ENCODE measurements at places on chromosomes 16 and 17. TPM values are rescaled to one million over a fixed set of nuclear protein-coding genes. Genes with fewer than 3 reads are reported as not detected.

The TMC8 gene
- 5.3 TPM for total RNA-seq

The CASKIN2 gene
- total RNA-seq = 40.1 TPM

The SALL1 gene
- not detected for total RNA-seq

The KRT36 gene
- not detected for total RNA-seq

The ALOXE3 gene
- total RNA-seq = not detected

The KRTAP4-5 gene
- not detected for total RNA-seq

The CD68 gene
- total RNA-seq = 70.7 TPM

The SLFN13 gene
- 5.1 TPM for total RNA-seq

DNA sequence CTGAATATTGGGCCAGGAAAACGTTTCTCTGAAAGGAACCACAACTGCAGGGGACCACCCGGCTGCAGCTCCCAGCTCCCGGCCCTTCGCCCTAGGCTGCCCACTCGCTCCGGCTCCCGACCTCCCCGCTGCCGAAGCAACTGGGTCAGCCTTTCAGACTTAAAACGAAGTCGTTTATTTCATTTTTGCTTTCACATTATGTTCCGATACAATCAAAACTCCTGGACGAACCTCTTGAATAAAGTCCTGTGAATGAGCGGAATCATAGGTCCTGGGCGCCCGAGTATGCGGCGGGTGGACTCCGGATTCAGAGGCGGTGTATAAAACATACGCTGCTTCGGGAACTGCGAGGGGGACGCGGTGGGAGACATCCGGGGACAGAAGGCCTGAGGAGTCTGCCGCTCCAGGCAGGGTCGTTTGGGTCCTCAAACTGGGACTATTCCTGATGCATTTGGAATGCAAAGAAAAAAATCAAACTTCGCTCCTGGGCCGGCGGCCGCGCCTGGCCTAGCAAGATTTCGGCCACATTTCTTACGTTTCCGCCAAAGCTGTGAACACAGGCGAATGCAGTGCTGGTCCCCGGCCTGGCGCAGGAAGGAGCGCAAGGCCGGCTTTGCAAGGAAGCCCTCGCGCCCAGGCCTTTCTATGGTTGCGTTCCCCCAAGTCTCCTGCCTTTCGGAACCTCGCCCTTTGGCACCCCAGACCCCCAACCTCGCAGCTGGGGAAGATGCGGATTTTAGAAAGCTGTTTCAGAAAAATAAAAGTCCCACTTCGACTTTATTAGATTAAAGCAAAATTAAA, 3.7 kb downstream of the CBLN1 start:
- peak; percentile 85 for DNase-seq

GRCh38 chr16:75860326-75861053, 134.2 kb upstream of the CPHXL start:
- DNase-seq = no peak

- DNase-seq = peak; percentile 37
Observed at GRCh38 chr17:38926293-38927070, 1.1 kb downstream of the LASP1NB start.

DNA sequence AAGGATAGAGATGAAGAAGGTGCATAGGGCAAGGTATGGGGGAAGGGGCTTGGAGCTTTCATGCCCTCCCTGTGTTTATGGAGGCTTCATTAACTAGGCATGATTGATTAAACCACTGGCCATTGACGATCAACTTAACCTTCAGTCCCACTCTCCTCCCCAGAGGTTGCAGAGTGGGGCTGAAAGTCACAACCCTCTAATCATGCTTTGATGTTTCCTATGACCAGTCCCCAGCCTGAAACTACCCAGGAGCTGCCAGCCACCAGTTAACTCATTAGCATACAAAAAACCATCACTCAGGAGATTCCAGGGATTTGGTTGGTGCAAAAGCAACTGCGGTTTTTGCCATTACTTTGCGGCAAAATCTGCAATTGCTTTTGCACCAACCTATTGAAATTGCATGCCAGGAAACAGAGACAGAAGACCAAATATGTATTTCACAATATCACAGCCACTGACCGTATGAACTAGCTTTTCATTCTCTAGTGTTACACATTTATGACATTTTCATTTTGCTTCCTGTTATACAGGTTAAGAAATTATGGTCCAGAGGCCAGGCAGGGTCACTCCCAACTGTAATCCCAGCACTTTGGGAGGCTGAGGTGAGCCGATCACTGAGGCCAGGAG, 5.4 kb downstream of the GFOD2 start:
- DNase-seq = no peak

DNA sequence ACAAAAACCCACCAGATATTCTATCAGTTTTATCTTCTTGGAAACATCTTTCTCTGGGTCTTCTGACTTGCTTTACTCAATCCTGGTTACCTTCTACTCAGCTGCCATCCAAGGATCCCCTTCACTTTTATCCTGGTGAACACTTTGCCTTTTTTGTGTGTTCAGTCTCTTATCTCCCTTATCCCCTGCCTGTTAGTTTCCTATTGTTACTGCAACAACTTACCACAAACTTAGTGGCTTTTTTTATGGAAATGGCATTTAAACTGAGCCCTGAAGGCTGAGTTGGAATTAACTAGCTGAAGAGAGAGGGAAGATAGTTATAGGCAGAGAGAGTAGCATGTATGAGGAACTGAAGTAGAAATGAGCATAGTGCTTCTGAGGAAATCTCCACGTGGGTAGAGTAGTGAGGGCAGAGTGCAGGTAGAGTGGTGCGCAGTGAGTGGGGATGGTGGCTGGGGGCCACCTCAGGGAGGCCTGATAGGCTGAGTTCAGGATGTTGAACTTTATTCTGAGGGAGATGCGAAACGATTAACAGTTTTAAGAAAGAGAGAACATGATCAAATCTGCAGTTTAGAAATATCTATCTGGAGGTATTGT, 26.3 kb downstream of the TANGO6 start:
- DNase-seq = no peak

DNA sequence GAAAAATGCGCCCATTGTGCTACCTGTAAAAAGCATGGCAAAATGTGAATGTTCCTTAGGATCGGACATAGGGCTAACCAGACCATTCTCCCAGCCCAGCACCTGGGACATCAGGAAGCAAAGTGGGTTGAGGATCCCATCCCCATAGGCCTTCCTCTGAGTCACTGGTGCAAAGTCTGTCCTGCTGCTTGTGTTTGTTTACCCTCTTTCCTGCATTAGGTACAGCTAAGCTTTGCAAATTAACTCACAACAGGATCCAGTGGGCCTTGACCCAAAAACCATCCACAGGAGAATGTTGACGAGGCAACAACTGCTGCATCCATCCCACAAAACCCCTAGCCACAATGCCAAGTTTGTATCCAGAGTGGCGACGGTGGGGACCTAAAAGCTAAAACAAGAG, 106.2 kb downstream of the GRIN2A start:
- DNase-seq = no peak

- DNase-seq = no peak
Observed at GRCh38 chr16:86681757-86682106, 103.4 kb downstream of the FOXL1 start.

DNA sequence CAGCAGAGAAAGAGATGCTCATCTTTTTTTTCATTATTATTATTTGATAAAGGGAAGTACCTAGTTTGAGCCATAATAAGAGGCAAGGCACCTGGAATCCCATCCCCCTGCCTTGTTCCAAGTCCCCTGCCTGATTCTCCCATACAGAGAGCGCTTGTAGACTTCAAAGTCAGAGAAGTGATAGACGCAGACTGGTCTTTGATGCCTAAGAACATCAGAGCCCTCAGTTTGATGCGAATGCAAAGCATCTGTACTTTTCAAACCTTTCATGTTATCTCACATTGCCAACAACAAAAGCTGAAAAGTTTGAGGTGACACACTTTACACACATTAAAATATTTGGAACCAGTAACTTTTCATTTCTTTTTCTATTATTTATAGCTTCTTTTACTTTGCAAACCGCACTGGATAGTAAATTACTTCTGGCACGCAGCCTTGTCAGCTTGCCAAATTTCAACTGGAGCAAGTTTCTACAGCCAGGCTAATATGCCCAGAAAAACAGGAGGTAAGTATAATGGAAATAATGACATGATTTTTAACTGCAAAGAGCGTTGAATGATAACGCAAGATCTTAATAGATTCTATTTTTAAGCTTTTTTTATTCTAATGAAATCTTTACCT, 5.9 kb upstream of the UTP6 start:
- no peak for DNase-seq

- DNase-seq = no peak
Observed at GRCh38 chr17:56478836-56479447, 114.6 kb upstream of the NOG start.

GRCh38 chr17:43879723-43880419, 27.5 kb downstream of the MPP2 start:
- DNase-seq = no peak

GRCh38 chr17:59423137-59423724, 91.8 kb downstream of the YPEL2 start:
- no peak for DNase-seq

GRCh38 chr16:35691057-35691456, 2231.6 kb downstream of the TP53TG3F start:
- DNase-seq = no peak

- DNase-seq = no peak
Observed at GRCh38 chr17:68221786-68222185, 26.1 kb upstream of the AMZ2 start.

DNA sequence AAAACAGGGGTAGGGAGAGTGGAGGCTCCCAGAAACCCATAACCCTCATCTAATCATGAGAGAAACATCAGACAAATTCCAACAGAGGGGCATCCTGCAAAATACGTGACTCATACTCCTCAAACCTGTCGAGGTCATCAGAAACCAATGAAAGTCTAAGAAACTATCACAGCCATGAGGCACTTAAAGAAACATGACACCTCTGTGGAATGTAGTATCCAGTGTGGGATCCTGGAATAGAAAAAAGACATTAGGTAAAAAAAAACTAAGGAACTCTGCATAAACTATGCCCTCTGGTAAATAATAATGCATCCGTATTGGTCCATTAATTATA, 16.4 kb downstream of the CDH5 start:
- no peak for DNase-seq

- no peak for DNase-seq
Observed at GRCh38 chr16:27728691-27729090, 178.7 kb downstream of the KATNIP start.

- no peak for DNase-seq
Observed at GRCh38 chr16:66116163-66117002, 250.1 kb upstream of the CDH5 start.

DNA sequence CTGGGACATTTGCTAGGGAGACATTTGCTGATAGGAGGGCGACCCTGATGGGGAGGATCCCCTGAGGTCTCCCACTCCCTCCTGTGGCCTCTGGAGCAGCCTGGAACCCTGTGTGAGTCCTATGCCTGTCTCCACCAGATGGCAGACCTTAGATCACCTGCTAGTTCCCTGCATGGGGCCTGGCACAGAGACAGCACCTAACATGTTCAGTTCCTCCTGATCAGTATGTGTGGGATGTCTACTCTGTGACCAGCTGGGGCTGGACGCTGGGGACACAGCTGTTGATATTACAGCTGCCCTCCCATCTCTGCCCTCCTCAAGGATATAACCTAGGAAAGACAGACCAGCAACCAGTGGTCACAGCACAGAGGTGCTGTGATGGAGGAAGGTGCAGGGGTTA, 1.1 kb upstream of the ADCY7 start:
- DNase-seq = no peak

- no peak for DNase-seq
Observed at GRCh38 chr16:58249388-58249779, 45.4 kb downstream of the PRSS54 start.

GRCh38 chr16:85314512-85314971, 202.3 kb upstream of the CIBAR2 start:
- DNase-seq = no peak

- no peak for DNase-seq
Observed at GRCh38 chr17:17672453-17673368, 8.5 kb upstream of the RAI1 start.

DNA sequence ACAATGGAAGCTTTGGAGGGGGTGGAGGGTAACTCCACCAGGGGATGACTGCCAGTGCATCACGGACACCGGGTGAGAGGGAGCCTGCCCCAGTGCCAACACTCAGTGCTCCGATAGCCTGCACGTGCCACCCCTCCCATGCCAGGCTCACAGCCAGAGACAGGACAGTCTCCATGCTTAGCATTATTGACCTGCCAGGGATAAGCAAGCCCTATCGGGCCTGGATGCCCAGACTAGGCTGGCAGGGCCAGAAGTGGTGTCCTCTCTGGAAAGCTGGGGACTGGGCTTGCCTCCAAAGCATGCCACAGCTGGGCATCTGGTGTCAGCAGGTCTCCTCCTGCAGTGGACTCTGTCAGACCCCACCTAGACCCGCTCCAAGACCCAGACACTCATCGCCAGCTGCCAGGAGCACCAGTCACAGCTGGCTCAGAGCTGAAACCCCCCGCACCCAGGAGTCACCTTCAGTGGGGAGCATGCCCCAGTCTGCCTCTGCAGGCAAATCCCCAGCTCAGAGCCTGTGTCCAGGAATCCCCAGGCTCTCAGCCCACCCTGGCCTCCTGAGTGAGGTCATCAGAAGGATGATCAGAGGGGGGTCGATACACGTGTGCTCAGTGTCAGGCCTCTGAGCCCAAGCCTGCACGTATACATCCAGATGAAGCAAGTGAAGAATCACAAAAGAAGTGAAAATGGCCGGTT, 1.8 kb upstream of the RHBDF1 start:
- no peak for DNase-seq

DNA sequence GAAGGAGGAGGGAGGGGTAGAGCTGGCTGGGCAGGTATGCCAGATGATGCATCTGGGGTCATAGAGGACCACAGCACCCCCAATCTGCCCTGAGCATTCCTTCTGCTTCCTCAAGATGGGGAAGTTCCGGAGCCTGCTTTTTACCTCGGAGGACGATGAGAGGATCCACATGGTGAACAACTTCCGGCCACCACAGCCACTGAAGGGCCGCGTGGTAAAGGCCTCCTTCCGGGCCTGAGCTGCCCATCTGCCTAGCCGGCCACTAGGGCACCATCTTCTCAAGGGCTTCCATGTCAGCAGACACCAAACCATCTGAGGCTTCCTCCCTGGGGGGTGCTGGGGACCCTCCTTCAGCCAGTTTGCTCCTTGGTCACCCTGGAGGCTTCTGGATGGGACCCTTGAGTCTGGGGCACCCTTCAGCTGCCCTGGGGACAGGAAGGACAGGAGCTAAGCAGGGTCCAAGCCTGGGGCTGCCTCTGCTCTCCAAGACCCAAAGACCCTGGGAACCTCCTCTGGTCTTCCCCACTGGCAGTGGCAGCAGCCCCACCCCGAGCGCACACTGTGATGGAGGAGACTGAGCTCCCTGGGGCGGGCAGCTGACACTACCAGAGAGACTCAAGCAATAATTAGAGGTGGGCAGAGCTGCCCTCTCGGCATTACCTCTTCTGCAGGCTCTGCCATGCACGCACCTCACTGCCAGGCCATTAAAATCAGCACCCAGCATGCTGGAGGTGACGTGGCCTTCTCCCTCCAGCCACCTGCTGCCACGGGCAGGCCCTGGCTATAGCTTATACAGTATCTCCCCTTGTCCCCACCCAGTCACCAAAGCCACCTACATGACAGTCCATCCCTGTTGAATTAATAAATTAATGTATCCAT, 9.3 kb downstream of the CA7 start:
- no peak for DNase-seq

- DNase-seq = no peak
Observed at GRCh38 chr17:10139577-10139976, 58.8 kb downstream of the GAS7 start.

Data from esophagus muscularis mucosa (tissue), 4 donors.